Cardiac fibroblast (primary cell): ENCODE measurements at places on chromosomes 7 and 10.
A peak's percentile ranks its signal among the peaks of the same experiment; 100 is the strongest.

DNA sequence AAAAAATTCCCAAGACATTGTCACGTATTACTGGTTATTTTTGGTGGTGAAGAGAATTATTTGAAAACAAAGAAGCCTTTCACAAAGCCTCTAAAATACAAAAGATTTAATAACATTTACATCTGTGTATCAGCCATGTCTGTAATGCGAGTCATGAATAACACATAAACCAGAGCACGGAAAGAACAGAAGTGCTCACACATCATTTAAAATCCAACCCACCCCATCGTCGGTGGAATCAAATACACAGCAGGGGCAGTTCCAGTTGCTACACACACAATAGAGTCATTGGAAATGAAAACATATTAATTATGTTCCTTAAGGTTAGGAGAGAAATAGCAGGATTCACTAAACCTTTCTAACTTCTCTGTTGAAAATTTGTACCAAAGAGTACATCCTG is 1097.3 kb downstream of the KCNMA1 start:
- no peak for DNase-seq

GRCh38 chr10:11441151-11441535 is 170.3 kb downstream of the USP6NL start:
- no peak for DNase-seq

DNA sequence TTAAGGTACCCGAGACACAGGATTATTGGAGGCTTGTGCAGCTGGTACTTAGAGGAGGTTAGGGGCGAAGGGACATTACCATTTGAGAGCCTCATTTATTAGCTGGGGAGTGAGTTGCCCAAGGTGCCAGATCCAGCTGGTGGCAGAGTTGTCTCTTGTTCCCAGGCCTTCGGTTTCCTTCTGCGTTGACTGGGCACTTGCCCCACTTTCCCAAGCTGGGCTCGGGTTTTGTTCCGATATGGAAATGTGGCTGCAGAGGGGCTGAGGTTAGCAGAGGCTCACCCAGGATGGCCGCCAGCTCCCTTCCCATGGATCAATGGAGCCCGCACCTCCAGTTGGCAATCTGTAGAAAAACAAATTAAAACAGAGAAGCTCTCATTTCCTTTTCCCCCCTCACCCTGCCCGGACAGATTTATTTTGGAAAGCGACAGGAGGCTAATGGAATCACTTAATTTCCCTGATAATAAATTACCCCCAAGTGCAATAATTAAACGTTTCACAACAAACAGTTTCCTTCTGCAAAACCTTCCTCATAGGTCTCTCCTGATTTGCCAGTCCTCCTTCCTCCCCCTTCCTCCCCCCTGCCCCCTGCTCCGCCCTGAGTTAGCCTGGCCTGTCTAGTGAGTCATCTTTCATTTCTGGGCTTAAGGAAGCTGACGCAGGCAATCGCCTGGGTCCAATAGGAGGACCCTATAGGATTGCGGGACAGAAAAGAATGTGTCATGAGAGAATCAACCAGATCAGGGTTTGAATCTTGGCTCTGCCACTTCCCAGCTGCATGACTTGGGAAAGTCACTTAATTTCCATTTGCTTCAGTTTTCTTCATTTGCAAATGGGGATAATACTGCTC is 51.7 kb downstream of the ADRA2A start:
- DNase-seq, result peak; percentile 13

- DNase-seq, result no peak
These were observed 12.4 kb upstream of the ZNF716 start for GRCh38 chr7:57437581-57437980.

DNA sequence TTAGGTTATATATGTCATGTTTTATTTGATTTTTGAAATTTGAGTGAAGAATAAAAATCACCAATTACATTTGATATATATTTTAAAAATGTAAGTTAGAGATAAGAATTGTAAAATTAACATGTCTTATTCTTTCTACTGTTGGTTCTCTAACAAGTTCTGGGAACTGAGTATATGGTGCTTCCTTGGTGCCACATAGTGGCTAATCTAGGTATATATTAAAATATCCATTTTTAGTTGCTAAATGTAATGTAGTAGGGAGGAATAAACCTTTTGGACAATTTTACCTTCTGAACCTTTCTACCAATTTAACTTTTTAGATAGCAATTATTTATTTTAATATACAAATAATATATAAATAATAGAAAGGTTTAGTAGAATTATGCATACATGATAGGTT is 17.5 kb downstream of the CFAP69 start:
- DNase-seq, result peak; percentile 72

- no peak for DNase-seq
These were observed 25.3 kb downstream of the USP6NL start for GRCh38 chr10:11586170-11586569.

- DNase-seq, result no peak
These were observed 129.6 kb downstream of the NPSR1 start for GRCh38 chr7:34787586-34787985.

GRCh38 chr7:155722936-155723335 is 78.5 kb downstream of the RBM33 start:
- no peak for DNase-seq

DNA sequence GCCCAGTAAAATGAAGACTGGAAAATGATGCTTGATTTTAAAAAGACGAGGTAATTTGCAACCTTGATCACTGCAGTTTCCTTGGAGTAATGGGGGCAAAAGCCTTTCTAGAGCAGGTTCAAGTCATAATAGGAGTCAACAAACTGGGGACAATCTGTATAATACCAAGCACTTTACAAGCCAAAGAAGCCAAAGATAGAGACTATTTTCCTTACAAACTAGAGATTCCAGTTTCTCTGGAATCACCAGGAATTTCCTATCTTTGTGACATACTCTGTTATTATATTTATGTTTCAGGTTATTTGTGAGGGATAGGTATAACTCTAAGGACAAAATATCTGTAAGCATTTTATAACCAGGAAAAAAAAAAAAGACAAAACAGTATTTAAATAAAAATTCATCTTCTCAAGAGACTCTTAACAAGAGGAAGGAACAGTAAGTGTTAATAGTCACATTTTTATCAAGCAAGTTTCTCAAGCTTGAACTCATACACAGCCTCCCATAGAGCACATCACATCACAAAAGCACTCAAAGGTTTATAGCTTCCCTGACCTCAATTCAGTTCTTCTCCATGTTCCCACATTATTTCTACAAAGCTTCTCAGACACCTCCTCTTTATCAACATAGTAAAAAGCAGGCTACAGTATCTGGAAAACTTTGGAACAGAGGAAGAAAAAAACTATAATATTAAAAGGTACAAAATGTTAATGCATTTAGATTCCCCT is 18.9 kb downstream of the JMJD1C start:
- DNase-seq, result no peak

GRCh38 chr7:29945259-29945809 is 44.3 kb downstream of the SCRN1 start:
- no peak for DNase-seq

DNA sequence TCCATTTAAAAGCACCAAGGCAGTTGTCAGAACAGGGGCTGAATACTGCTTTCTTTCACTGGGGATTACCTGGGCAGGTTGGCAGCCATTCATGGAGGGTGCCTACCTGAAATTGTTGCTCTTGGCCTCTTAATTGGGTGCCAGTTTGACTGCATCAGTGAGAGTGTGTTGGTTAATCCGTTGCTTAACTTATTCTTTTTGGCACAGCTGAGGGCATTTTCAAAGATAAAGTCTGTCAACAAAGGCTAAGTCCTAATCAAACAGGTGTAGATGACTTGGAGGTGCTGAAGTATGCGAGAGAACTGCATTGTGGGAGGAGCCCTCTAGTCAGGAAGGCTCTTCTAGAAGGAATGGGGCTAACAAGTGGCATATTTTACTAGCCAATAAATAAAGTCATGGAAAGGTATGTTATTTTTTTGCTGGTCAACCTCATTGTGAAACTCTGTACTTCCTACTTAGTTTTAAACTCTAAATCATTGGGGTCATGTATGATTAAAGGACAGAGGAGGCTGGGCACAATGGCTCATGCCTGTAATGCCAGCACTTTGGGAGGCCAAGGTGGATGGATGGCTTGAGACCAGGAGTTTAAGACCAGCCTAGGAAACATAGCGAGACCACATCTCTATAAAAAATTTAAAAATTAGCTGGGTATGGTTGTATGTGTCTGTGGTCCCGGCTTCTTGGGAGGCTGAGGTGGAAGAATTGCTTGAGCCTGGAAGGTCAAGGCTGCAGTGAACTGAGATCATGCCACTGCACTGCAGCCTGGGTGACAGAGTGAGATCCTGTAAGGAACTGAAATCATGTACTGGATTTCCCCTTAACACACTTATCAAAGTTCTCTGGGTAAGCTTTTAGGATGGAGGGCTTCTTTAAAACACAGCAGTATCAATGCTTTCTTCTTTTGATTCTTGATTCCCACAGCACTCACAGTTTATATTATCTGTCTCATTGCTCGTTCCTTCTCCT is 134.1 kb downstream of the LRMDA start:
- DNase-seq, result no peak

DNA sequence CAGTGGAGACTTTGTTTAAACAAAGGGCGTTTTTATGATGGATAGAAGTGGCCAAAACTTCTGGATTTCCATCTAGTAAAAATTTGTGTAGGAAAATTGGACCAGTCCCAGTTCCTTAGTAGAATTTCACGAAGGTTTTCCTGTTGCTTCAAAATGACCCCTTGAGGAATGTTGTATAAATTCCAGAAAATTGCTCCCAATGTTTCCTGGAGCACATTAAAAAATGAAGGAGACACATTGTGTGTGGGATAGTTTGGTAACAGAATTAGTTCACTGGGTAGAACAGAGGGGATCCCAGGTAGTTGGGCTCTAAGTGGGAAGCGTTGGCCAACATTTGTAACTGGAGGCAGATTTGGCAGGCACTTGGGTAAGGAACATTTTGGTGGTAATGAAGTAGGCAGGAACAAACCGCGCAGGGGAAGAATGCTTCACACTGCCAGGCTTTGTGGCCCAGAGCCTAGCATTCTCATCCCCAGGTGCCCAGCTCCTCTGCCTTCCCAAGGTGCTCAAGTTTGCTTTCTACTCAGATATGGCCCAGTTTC is 758.6 kb downstream of the AUTS2 start:
- no peak for DNase-seq

DNA sequence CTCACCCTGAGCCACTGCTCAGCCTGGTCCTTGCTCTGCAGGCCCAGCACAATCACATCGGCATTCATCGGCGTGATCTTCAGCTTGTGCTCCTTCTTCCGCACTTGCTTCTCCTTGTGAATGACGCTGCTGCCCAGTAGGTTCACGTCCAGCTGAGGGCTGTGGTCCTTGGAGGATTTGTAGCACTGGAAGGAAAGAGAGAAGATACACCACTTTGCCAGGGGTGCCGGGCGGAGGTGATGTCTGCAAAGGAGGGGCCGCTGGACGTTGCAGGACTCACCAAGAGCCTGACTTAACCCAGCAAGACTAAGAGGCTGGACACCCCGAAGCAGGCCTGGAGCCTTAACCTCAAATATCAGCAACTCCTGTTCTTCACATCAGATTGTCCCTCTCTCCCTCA is 74.8 kb downstream of the VWA2 start:
- no peak for DNase-seq

GRCh38 chr7:80278737-80279136 is 144.1 kb downstream of the GNAI1 start:
- DNase-seq, result no peak

- no peak for DNase-seq
These were observed 52.0 kb downstream of the BAIAP2L1 start for GRCh38 chr7:98348726-98349474.

DNA sequence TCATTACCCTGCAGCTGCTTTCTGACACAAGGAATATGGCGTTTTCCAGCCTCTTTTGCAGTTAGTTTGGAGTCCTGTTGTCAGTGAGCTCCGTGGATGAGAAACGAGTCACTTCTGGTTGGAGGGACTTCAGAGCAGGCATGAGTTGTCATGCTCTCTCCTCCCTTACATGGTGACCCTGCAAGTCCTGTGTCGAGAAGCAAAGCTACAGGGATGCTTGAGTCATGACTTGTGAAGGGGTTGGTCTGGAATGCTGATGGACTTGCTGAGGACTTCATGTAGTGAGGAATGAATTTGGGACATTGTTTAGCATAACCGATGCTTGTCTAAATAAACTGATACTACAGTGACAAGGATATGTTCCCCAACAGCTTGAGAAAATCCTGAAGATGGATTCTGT is 108.8 kb downstream of the ADCYAP1R1 start:
- DNase-seq, result no peak

GRCh38 chr10:132906106-132906505 is 36.3 kb downstream of the CFAP46 start:
- DNase-seq, result no peak

DNA sequence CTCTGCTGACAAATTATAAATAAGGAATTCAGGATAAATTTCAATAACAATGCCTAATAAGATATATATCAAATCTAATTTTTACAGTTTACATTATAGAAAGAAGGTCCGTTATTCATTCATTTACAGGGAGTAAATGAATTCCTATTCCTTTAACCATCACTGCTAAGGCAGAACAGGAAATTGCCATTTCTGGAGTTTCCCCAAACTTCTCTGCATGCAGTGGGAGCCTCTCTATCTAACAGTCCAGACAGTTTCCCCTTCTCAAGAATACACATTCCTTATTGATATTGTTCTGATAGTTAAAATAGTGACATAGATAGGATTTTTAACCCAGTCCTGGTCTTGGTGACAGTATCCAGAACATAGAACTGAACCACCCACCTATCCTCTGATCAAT is 24.3 kb downstream of the MKI67 start:
- no peak for DNase-seq

DNA sequence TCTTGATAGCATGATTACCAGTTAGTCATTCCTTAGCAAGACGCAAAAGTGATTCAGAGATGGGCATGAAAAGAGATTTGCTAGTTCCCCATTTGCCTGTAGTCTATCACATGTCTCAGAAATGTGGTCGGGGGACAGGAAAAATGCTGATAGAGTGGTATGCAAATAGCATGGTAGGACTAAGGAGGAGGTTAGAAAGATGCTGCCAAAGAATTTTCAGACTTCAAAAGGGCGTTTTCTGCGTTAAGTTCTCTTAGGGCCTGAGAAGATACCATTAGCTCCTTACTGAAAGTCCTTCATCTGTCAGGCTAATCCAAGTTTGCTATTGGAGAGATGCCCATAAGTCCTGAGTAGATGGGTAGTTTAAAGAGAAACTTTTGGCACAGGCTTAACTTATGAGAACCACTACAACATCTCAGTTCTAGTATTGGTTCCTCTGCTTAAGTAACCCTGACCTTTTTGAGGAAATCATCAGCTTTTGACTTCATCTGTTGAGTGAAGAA is 2.7 kb downstream of the CALD1 start:
- peak; percentile 71 for DNase-seq

DNA sequence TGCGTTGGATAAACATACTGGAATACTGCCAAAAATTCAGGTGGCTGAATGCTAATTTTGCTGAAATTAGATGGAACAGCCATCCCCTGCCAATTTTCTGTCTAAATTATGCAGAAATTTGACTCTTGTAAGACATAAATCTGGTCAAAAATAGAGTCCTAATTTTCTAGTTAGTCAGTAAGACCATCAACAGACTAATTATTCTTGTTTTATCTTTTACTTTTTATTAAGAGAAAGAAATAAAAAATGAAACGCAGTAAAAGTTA is 110.3 kb upstream of the GATA3 start:
- DNase-seq, result no peak

DNA sequence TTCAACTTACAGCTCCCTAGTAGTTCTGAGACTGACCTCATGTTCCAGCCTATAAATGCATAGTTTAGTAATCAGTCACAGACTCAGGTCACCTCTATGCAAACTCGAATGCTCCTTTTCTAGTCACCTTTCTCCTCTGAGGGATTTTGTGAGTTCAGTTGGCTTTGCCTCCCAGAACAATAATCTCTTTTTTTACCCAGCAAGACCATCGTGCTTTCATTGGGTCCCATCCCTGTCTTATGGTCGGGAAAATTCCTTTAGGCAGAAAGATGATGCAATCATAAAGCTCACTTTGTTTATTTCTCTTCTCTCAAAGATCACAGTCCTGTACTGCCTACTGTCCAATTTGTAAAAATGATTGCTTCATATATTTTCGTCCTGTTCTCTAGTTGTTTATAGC is 38.4 kb downstream of the TWIST1 start:
- DNase-seq, result peak; percentile 19
